ENCODE measurements at places on chromosomes 7 and 10. TPM values are rescaled to one million over a fixed set of nuclear protein-coding genes. Genes with fewer than 3 reads are reported as not detected.

GRCh38 chr10:22736134-22736533 is 21.8 kb upstream of the PIP4K2A start:
- DNase-seq, result no peak

The DOCK4 gene
- 0.12 TPM for total RNA-seq

DNA sequence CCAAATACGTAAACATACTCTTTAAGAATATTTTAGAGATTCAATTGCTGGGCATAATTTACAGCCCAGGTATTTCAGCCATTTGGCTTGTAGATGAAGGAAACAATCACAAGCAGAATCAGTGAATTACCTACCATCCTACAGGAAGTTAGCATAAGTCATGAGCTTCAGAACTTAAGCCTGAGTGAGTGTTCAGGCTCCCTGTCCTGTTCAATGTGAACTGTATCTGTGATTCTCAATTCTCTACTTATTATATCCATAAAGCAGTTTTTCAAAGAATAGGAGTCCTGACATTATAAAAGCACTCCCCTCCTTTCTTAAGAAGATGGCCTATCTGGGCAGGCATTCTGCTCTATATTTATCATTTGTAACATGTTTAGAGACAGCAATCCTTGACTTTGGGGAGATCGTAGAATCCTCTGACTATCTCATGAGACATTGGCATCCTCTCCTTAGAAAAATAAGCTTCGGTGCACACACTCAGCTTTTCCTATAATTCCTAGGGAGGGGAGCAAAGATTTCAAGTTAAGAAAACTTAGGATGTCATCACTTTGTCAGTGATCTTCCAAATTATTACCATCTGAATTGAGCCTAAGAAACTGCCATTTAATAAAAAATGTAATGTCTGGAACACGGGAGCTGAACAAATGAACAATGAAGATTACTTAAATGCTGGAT is 645.2 kb upstream of the IGFBP3 start:
- DNase-seq, result no peak

DNA sequence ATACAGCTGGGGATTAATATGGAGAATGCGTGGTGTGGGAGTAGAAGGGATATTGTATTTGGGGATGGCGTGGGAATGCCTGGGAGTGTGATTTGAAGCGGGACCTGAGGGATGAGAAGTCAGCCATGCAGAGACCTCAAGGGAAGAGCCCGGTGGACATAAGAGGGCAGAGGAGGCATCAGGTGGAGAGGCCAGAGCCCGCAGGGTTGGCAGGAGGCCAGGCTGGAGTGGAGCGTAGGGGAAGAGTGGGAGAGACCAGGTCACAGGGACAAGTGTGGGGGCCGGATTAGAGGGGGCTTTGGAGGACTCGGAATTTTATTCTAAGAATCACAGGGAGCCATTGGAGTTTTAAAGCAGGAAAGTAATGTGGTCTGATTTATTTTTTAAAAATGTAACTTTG is 2.0 kb downstream of the NDUFB2 start:
- no peak for DNase-seq

DNA sequence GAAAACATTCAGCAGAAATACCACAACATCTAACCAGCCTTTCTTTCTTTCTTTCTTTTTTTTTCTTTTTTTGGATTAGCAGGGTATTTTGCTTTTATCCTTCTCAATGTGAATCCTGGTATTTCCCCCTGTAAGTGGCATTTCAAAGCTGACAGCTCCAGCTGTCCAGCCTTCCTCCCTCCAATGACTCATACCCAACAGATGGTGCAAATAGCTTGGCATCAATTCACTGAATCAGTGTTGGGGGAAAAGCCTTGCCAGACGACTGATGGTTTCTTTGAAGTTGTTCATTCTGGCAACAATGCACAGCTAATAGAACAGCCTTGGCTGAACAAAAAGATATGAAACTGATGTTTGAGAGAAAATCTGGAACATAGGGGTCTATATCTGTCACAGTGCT is 316.8 kb upstream of the STEAP1 start:
- DNase-seq, result no peak

DNA sequence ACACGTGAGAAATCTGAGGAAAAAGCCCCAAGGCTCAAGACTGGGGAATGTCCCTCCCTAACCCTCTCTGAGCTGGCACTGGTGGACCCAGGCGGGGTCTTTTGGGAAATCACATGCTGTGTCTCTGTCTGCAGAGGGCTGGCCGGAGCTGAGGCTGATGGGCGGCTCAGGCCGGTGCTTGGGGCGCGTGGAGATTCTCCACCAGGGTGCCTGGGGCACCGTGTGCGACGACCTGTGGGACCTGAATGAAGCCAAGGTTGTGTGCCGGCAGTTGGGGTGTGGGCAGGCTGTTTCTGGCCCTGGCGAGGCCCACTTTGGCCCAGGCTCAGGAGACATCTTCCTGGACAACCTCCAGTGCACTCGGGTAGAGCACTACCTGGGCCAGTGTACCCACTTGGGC is 65.7 kb downstream of the CUZD1 start:
- DNase-seq, result no peak

- DNase-seq, result no peak
These were observed 17.9 kb upstream of the SMO start for GRCh38 chr7:129170441-129171021.

- DNase-seq, result no peak
These were observed 65.6 kb downstream of the SLC29A4 start for GRCh38 chr7:5348134-5349004.

- no peak for DNase-seq
These were observed 261.2 kb upstream of the SHH start for GRCh38 chr7:156073366-156074052.

DNA sequence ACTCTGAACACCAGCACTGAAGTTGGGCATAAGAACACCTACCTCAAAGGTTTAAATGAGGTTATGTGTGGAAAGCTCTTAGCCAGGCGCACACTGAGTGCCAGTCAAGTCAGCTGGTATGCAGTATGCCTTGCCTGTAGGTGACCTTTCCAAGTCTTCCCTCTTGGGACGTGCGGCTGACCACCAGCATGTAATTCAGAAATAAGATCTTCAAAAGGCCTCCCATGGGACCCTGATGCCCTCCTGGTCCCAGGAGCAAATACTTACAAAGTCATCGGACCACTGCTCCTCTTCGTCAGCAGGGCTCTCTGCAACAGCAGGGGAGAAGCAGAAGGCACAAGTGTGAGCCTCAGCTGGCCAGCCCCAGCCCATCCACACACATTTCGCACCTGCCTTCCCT is 40.8 kb downstream of the BLNK start:
- no peak for DNase-seq

The NEUROD6 gene
- not detected for total RNA-seq

- no peak for DNase-seq
These were observed 109.8 kb upstream of the IL6 start for GRCh38 chr7:22617166-22617565.

GRCh38 chr7:37657816-37658215 is 25.8 kb upstream of the GPR141 start:
- DNase-seq, result no peak

DNA sequence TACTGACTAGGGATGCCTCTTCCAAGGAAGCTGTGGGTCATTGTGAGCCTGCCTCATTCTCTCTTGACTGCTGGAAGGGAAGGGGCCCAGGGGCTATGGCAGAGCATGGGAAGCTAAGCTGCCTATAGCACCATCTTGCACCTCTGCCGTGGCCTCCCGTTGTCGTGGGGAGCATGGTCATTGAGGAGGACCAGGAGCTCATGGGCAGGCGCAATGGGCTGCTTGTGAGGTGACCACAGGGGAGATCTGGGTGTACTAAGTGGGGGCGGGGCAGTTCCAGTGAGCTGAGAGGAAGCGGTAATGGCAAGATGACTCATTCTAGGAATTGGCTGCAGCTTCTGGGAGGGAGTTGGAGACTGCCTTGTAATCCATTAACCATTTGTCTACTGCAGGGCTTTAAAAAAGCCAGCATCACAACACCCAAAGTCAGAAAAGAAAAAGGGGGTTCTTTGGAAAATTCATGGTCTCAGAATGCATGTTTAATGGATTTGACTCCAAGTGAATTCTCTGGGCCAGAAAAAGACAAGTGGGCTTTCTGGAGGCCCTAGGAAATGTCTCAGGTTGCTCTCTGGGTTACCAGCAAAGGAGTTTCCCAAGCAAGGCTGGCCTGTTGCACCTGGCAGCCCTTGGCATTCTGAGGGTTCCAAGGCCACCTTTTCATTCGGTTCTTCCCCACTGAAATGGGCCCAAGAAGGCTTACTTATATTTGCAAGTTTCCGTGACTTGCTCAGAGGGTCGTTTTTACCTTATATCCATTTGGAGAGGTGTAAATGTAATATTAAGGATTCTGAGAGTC is 3.6 kb downstream of the DUSP5 start:
- peak; percentile 71 for DNase-seq

The EEPD1 gene
- 13.8 TPM for total RNA-seq

- peak; percentile 90 for DNase-seq
These were observed at the start of gene MKLN1 for GRCh38 chr7:131327626-131328376. MKLN1 (plus strand) TSS chr7:131327876; CDS start chr7:131327900, 24 bp downstream.

The NUTM2E gene
- total RNA-seq, result 0.67 TPM

DNA sequence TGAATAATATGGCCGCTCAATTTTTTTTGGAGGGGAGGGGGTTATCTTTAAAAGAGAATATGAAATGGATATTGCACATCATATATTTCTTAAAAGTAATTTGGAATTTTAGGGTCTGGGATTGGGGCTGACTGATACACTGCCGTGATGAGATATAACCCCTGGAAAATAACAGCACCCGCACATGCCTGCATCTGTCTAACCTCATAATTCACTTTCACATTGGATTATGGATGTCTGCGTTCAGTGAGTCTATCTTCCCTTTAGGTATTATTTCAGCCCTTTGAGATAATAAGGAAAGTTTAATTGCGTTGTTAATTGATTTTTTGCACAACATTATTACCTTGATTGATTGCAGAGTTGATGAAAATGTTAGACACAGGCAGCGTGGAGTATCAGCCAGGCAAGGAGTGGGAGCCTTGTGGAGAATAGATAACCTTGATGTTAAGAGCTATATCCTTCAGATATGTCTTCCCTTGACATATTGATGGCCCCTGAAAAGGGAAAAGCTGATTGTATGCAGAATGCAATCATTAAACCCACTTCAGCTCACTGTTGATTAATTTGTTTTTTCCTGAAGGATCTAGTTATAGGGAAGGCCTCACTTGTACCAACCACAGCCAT is 1095.2 kb downstream of the KCNMA1 start:
- no peak for DNase-seq

The GHRHR gene
- total RNA-seq, result not detected
